ENCODE measurements at places on chromosomes 1 and 21.
A peak's percentile ranks its signal among the peaks of the same experiment; 100 is the strongest.

DNA sequence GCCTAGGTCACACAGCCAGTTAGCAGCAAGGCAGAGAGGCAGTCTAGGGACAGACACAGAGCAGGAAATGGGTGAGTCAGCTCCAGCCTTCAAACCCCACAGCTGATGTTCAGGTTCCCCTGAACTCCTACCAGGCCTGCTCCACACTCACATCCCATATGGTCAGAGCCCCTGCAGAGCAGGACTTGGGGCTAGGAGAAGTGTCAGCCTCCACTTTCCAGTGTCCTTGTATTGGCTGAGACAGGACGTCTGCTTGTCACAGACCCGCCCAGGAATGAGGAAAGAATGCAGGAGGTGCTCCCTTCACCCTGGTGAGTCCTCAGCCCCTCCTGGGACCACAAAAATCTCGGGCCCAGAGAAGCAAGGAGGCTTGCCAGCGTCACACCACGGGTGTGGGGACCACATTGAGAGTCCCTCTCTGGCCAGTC, 92.5 kb downstream of the LACTBL1 start:
- no peak for DNase-seq

- DNase-seq: no peak
Measured at GRCh38 chr1:233034836-233035235, 84.4 kb downstream of the NTPCR start.

DNA sequence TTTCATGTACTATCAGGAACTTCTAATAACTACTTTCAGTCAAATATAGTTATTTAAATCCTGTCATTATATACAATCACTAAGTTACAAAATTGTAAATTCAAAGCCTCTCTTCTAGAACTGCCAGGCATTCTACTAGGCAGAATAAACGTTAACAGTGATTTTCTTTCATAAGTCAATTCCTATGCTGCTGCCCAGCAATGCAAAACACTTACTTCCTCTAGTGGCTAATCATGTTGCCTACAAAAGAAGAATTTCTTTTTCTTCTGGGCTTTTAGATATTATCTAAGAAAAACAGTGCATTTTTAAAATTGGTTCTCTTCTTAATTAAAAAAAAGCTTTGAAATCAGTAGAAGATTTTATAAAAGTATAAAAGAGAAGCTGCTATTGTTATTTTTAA, 509.8 kb upstream of the ADAMTS5 start:
- no peak for DNase-seq

- no peak for DNase-seq
Measured at GRCh38 chr1:191290441-191290840, 812.8 kb upstream of the BRINP3 start.

GRCh38 chr1:119026956-119027355, 38.8 kb upstream of the TBX15 start:
- DNase-seq: no peak

DNA sequence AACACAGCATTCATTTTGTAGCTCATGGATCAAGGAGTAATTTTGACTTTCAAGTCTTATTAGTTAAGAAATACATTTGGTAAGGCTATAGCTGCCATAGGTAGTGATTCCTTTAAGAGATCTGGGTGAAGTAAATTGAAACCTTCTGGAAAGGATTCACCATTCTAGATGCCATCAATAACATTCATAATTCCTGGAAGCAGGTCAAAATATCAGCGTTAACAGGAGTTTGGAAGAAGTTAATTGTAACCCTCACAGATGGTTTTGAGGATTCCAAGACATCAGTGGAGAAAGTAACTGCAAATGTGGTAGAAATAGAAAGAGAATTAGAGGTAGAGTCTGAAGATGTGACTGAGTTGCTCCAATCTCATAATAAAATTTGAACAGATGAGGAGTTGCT, 216.6 kb downstream of the GREM2 start:
- no peak for DNase-seq

GRCh38 chr1:21289700-21290545, at the start of gene ECE1:
Gene ECE1, minus strand, starts transcription at chr1:21290463. Its CDS starts 49 bp downstream, at chr1:21290414.
- peak; percentile 65 for DNase-seq

GRCh38 chr1:206863266-206863665, 2.2 kb upstream of the IL20 start:
- no peak for DNase-seq

DNA sequence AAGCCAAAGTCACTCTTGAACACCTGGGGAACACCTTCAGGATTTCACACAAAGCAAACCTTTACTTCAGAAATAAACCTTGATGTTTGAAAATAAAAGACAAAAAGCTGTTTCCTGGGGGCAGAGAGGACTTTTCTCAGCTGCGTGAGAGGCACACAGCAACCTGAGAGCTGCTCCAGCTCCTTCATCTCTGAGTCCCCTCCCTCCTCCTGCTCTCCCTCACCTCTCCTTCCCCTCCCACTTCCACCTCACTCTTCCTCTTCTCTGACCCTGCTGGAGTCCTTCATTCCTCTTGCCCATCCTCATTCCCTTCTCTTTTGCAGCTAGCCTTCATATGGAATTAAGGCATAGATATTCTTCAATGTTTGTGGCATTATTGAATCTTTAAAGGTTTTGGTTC, 208.4 kb downstream of the OMA1 start:
- no peak for DNase-seq

GRCh38 chr1:224784265-224785039, 145.0 kb upstream of the DNAH14 start:
- DNase-seq: no peak

- DNase-seq: no peak
Measured at GRCh38 chr1:153324912-153325311, 12.2 kb upstream of the PGLYRP3 start.

DNA sequence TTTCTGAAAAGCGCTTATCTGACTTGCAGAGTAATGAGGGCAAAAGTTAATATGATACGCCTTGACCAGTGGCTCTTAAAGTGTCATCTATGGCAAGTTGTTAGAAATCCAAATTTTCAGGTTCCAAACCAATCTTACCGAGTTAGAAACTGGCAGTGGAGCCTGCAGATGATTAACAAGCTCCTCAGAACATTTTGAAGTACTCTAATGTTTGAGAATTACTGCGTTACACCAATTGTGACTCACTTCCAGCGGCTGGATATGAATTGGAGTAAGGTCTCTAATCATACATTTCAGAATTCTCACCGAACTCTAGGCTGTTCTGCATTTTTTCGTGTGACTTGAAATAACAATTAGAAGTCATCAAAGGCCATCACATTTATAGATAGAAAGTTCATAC, 73.5 kb upstream of the TMPRSS15 start:
- DNase-seq: no peak

GRCh38 chr1:204600968-204601367, 84.6 kb downstream of the LRRN2 start:
- DNase-seq: no peak

All from activated T-cell treated with anti-CD3 and anti-CD28 coated beads, Interleukin-2, amount 50 U/mL, for 48 hours (primary cell).